ENCODE measurements at places on chromosomes 7 and 10. TPM values are rescaled to one million over a fixed set of nuclear protein-coding genes. Genes with fewer than 3 reads are reported as not detected.

DNA sequence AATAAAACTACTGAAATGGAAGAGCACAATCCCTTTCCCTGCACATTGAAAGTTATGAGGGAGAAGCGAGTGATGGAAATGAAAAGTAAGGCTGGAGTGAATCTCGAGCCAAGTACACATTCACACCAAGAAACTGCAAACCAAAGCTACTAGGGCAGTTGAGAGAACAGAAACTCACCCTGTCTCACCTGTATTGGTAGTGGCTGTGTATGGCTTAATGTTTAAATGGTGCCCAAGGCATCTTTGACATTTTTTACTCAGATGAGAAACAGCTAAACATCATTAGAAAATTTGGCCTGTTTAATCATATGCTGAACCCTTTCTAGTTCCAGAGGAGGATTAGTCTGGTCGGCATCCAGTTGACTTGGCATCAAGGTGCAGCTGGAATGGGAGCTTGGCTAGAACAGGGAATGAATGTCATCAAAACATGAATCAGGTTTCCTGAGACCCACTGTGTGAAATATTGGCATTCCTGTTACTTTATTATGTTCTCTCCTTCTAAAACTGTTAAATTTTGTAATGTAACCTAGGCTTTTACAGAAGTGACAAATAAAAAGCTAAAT lies 840.8 kb downstream of the GRM8 start:
- DNase-seq = no peak

- DNase-seq = no peak
Observed at GRCh38 chr10:34222359-34222758, 592.7 kb downstream of the PARD3 start.

- no peak for DNase-seq
Observed at GRCh38 chr10:132302421-132303310, 5.1 kb downstream of the STK32C start.

GRCh38 chr7:25314094-25314730 lies 85.9 kb upstream of the NPVF start:
- DNase-seq = no peak

DNA sequence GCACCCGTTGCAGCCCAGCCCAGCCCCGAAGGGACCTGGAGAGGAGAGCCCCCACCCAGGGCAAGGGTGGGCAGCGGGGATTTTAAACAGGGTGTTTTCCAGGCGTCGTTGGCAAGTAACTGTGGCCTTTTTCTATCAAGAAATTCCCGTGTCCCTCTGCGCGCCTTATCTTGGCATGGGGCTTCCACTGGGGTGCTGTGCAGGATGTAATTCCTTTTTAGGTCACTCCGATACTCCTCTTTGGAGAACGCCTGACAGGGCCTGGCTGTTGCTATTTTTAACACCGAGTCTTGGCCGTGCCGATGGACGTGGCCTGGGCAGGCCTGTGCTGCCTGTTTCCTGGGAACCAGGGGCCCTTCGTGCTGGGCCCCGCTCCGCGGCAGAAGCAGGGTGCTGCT lies 93.8 kb downstream of the INPP5A start:
- no peak for DNase-seq

DNA sequence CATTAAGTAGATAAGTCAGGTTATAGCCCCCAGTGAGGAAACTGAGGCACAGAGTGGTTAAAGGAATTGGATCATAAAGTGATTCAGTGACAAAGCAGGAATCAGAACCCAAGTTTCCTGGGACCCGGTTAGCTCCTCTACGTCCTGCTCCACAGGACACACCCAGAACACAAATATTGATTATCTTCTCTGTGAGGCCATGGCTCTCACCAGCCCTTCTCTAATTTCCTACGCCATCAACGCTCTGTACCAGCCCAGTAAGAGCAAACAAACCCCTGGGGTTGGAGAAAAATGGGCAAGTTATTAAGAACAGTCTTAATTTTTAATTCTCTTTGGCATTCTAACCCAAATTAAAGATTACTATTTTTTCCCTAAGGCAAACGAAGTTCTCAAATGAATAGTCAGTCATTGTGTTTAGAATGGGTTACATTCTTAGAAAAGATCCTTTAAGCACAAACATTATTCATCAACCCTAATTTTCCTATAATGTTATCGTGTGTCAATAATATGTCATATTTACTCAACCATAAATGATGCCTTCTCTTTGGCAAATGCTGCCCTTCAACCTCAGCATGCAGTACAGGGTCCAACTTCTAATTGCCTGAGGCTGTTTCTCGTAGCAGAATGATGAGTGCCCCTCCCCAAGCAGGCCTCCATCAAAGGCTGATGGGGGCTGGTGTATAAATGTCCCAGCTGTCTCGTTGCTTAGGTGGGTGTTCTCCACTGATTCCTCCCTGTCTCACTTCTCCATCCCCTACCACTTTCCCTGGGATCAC lies 25.4 kb upstream of the TM9SF3 start:
- no peak for DNase-seq

The GPR37 gene
- not detected for total RNA-seq

The CFAP70 gene
- 0.43 TPM for total RNA-seq

The AOC1 gene
- total RNA-seq = 0.16 TPM

Measured in activated T-helper 2 cell treated with anti-CD3 and anti-CD28 coated beads, Interferon-gamma antibody, Interleukin-2, Interleukin-4, amounts not matched to agents 10 μg/mL and 5 μg/mL and 100 μg/mL, durations not matched to agents 14 hours and 24 hours and 36 hours (primary cell).